ACHN (cell line): ENCODE measurements at places on chromosomes 6 and 20.

DNA sequence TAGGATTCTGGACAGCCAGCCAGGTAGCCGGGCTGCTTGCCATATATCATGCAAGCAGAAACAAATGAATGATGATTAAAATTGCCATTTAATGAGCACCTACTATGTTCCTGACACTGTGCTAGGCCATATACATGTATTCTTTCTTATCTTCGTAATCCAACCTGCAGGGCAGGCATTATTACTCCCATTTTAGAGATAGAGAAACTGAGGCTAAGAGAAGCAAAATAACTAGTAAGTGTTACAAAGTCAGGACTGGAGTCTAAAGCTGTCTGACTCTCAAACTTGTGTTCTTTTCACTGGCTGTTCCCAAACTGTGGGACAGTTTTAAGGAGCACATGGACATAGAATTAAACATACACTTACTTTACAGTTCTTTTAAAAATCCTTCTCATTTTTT, 2.0 kb downstream of the CD40 start:
- DNase-seq, result no peak

DNA sequence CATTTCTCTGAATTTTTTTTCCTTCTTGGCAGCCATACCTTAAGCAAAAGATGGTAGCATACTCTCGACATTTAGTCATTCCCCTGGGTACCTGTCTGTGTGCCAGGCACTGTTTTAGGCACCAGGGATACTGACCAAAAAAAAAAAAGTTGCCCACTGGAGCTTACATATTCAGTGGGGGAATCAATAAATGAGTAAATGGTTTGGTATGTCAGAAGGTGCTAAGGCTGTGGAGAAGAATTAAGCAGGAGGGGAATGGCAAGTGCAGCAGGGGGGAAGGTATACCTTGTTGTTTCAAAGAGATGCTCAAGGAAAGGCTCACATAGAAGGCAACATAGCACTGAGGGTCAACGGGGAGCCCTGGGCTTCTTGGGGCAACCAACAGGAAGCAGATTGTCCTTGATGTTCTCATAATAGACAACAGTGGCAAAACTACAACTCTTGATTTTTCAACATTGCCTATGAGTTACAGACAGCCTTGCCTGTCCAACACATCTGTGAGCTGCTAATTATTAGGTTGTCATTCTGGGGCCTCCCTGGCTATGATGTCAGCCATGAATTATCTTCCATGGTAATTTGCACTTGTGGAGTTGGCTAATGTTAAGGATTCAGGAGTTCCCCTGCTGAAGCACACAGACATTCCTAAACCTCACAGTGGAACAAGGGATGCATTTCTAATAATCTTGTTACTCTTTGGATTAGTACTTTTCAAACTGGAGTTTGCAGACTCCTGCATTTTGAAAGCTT, 19.6 kb downstream of the NT5E start:
- DNase-seq, result no peak

- DNase-seq, result no peak
These were observed 9.4 kb downstream of the TLDC2 start for GRCh38 chr20:36885356-36885755.

DNA sequence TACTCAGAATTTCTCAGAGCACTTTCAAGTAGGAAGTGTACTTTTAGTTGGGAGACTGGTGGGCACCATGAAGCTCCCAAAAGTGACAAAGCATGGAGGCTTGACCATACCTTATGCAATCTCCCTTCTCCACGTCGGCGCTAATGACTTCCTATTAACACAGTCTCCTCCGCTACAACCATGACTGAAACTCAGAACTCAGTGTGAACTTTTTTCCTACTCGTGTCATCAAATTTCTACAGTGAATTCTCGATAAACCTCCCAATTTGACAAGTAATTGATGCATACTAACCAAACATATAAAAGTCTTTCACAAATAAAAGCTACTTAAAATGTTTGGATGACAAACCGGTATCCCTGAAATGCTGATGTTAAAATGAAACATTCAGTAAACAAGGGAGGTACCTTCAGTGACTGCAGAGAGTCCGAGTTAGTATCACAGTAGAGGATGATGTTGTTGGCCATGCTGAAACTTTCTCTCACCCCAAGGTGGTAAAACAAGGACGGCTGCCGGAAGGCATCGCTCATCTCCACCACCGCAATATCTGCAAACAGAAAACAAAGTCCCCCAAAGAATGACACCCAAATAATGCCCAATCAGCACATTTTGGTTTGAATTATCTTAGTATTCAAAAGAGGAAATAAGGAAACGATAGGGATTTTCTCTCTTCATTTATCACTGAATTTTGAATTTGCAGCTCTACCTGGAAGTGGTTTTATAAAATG, 72.1 kb downstream of the MAP3K5 start:
- DNase-seq, result no peak

GRCh38 chr20:3452136-3452535, 18.7 kb upstream of the ATRN start:
- no peak for DNase-seq

DNA sequence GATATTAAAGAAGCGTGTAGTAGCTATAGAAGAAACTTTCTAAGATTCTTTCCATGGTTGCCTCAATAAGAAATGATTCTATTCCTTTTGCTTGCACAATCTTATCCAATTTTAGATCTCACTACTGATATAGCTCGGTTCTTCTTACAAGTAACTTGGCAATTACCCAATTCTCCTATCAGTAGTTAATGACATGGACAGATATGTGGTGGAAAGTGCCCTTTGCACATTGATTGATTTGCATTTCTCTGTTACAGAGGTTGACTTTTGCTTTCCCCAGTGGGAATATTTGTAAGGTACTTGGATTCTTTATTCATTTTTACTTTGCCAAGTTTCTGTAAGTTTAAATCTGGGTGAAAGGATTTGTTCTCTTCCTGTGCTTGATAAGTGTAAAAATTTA, 93.7 kb upstream of the QKI start:
- no peak for DNase-seq

GRCh38 chr6:167650730-167651317, 175.9 kb upstream of the AFDN start:
- DNase-seq, result no peak

DNA sequence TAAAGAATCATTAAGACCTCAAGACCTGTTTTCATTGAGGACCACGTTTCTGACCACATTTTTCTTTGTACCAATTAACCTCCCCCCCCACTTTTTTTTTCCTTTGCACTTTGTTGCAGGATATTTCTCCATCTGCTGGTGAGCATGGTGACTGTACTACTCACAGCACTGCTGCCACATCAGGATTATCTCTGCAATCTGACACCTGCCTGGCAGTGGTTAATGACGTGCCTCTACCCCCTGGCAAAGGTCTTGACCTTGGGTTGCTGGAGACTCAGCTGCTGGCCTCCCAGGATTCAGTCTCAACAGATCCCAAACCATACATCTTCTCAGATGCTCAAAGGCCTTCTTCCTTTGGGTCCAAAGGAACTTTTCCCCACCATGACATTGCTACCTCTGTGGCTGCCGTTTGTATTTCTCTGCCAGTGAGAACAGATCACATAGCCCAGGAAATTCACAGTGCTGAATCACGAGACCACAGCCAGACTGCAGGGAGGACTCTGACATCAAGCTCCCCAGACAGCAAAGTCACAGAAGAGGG, 46.6 kb upstream of the EDN3 start:
- DNase-seq, result no peak

- DNase-seq, result peak; percentile 50
These were observed 118.9 kb downstream of the QKI start for GRCh38 chr6:163533443-163533842.

GRCh38 chr6:26021350-26022131, 58.9 kb downstream of the TRIM38 start:
- DNase-seq, result peak; percentile 95

- no peak for DNase-seq
These were observed 475.6 kb upstream of the CHD6 start for GRCh38 chr20:42093542-42094440.

DNA sequence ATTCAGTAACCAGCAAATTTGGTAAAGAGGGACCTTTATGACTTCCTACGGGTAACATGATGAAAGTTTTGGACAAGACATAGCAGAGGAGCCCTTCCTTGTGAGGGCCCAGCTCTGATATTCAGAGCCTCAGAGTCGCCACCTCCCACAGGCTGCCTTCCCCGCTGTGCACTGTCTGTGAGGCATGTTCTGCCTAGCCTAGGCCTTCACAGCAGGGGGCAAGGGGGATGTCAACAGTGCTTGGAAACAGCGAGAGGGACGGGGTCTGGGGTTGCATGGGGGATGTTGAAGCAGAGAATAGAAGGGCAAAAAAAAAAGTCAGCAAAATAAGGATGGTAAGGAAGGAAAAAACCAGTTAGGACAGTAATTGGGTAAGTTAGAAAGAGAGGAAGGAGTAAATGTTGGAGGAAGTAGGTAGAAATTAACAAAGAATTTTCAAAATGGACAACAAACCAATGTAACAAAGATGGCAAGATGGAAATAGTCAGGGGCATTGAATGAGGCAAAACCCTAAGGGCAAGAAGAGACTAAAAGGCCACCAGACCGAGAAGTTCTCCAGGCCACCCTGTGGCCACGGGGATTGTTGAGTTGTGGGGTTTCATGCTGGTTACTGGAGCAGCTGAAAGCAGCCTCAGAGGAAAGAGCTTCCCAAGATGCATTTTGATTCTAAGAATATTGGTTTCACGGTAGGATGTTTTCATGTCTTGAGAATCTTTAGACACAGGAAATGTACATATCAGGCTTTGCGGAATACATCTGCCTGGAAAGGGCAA, 139.8 kb downstream of the LY86 start:
- DNase-seq, result no peak

- DNase-seq, result peak; percentile 11
These were observed 58.0 kb upstream of the MYO6 start for GRCh38 chr6:75691012-75691411.

GRCh38 chr20:54382419-54382818, 93.0 kb upstream of the DOK5 start:
- no peak for DNase-seq
